ENCODE measurements at places on chromosomes 16 and 17. TPM values are rescaled to one million over a fixed set of nuclear protein-coding genes. Genes with fewer than 3 reads are reported as not detected.

The ITGB4 gene
- polyA plus RNA-seq = 10.9 TPM

The TTLL6 gene
- polyA plus RNA-seq = 1.9 TPM

The CFAP97D1 gene
- 0.09 TPM for polyA plus RNA-seq

DNA sequence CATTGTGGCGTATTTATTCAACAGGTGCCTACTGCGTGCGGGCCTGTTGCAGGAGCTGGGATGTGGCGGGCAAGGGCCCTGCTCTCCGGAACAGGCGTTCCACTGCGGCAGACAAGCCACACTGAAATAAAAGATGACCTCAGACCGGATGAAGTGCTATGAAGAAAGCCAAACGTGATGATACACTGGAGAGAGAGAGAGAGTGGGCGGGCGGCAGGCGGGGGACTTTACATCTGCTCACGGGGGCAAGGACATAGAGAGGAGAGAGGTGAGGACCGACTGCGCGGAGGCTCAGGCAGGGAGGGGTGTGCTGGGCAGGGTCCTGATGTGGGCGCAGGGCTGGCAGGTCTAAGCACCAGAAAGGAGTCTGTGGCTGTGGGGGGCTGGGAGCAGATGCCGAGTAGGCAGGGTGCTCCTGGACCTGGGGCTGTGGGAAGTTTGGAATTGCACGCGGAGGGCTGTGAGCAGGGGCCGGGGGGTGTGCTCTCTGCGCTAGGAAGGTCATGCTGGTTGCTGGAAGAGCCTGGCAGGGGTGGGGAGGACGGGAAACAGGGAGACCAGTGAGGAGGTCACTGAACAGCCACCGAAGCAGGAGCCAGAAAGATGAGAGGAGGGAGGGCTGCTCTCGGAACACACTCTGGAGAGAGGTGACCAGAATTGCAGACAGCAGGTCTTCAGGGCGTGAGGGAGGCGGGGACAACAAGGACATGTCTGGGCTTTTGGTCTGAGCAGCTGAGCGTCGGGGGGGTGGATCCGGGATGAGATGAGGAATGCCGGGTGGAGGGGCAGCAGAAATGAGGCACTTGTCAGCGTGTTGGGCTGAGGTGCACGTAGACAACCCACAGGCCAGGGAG is 9.9 kb downstream of the MXRA7 start:
- DNase-seq = peak; percentile 68

GRCh38 chr16:19382084-19382801 is 35.4 kb upstream of the TMC5 start:
- DNase-seq = no peak

Data from right lung (tissue), 10 donors.